ENCODE measurements at places on chromosomes 1 and 21. TPM values are rescaled to one million over a fixed set of nuclear protein-coding genes. Genes with fewer than 3 reads are reported as not detected.

DYNLT5 gene
- total RNA-seq, result not detected

FHL3 gene
- total RNA-seq, result 9.9 TPM

GPR153 gene
- total RNA-seq, result 4.1 TPM

LHX8 gene
- total RNA-seq, result 1.3 TPM

CLDN14 gene
- total RNA-seq, result not detected

AZIN2 gene
- 0.93 TPM for total RNA-seq

BRDT gene
- not detected for total RNA-seq

NPL gene
- 1.2 TPM for total RNA-seq

C2CD2 gene
- total RNA-seq, result 6.2 TPM

OR10J1 gene
- not detected for total RNA-seq

SLC6A17 gene
- 4.7 TPM for total RNA-seq

FAM43B gene
- 4.2 TPM for total RNA-seq

G0S2 gene
- 4.3 TPM for total RNA-seq

NBPF11 gene
- 4.5 TPM for total RNA-seq

EYA3 gene
- total RNA-seq, result 4.3 TPM

ITLN2 gene
- 0.96 TPM for total RNA-seq

NOS1AP gene
- total RNA-seq, result 0.18 TPM

RAD54L gene
- total RNA-seq, result 10.5 TPM

CHD1L gene
- 31.5 TPM for total RNA-seq

STYXL2 gene
- total RNA-seq, result not detected

ADORA3 gene
- not detected for total RNA-seq

CD52 gene
- total RNA-seq, result not detected

KANK4 gene
- 0.32 TPM for total RNA-seq

HYI gene
- total RNA-seq, result 12.7 TPM

CELA3B gene
- not detected for total RNA-seq

MUTYH gene
- 8.6 TPM for total RNA-seq

CD1C gene
- total RNA-seq, result not detected

DCLRE1B gene
- 8.6 TPM for total RNA-seq

C1orf159 gene
- total RNA-seq, result 14.7 TPM

ERG gene
- total RNA-seq, result not detected

KCNQ4 gene
- 0.27 TPM for total RNA-seq

PTPN22 gene
- total RNA-seq, result not detected

IL10 gene
- total RNA-seq, result not detected

NES gene
- 1.1 TPM for total RNA-seq

CFAP74 gene
- total RNA-seq, result not detected

AIRE gene
- not detected for total RNA-seq

SRP9 gene
- 243 TPM for total RNA-seq

PAPPA2 gene
- 0.01 TPM for total RNA-seq

MATN1 gene
- total RNA-seq, result 0.10 TPM

FBXO42 gene
- total RNA-seq, result 10.1 TPM

AMY1C gene
- total RNA-seq, result not detected

TRIM58 gene
- not detected for total RNA-seq

SPRR3 gene
- total RNA-seq, result not detected

LCE2C gene
- not detected for total RNA-seq

PRAMEF4 gene
- not detected for total RNA-seq

NR5A2 gene
- total RNA-seq, result 2.4 TPM

B3GALT2 gene
- not detected for total RNA-seq

FTCD gene
- not detected for total RNA-seq

CDC42BPA gene
- total RNA-seq, result 10.2 TPM

LAMB3 gene
- total RNA-seq, result 18.6 TPM

UROD gene
- total RNA-seq, result 46.1 TPM

LRRC53 gene
- not detected for total RNA-seq
